ENCODE measurements at places on chromosomes 13 and 19. TPM values are rescaled to one million over a fixed set of nuclear protein-coding genes. Genes with fewer than 3 reads are reported as not detected.

Gene HRC
- total RNA-seq = not detected

Gene ZNF345
- 5.1 TPM for total RNA-seq

Gene GRIK5
- not detected for total RNA-seq

Gene TGFB1
- total RNA-seq = 20.8 TPM

Gene OR7D2
- total RNA-seq = 0.25 TPM

Gene OSCAR
- under 0.01 TPM for total RNA-seq

Gene ZNF93
- total RNA-seq = 4.1 TPM

Gene ZNF726
- total RNA-seq = 3.5 TPM

Gene FBN3
- total RNA-seq = not detected

Gene ZNF627
- total RNA-seq = 17.3 TPM

Gene CD79A
- total RNA-seq = 0.13 TPM

Gene ZNF441
- total RNA-seq = 8.0 TPM

Gene HIPK4
- total RNA-seq = under 0.01 TPM

Gene GFY
- not detected for total RNA-seq

Gene ZNF793
- total RNA-seq = 0.39 TPM

Gene GPR18
- total RNA-seq = not detected

Gene CAB39L
- total RNA-seq = 5.3 TPM

Gene PLPPR3
- 0.38 TPM for total RNA-seq

Gene ZNF296
- total RNA-seq = 0.13 TPM

Gene SIN3B
- total RNA-seq = 14.4 TPM

Gene KLF16
- total RNA-seq = 6.7 TPM

Measured in dermis microvascular lymphatic vessel endothelial cell (primary cell).